ENCODE measurements at places on chromosomes 11 and 22.

DNA sequence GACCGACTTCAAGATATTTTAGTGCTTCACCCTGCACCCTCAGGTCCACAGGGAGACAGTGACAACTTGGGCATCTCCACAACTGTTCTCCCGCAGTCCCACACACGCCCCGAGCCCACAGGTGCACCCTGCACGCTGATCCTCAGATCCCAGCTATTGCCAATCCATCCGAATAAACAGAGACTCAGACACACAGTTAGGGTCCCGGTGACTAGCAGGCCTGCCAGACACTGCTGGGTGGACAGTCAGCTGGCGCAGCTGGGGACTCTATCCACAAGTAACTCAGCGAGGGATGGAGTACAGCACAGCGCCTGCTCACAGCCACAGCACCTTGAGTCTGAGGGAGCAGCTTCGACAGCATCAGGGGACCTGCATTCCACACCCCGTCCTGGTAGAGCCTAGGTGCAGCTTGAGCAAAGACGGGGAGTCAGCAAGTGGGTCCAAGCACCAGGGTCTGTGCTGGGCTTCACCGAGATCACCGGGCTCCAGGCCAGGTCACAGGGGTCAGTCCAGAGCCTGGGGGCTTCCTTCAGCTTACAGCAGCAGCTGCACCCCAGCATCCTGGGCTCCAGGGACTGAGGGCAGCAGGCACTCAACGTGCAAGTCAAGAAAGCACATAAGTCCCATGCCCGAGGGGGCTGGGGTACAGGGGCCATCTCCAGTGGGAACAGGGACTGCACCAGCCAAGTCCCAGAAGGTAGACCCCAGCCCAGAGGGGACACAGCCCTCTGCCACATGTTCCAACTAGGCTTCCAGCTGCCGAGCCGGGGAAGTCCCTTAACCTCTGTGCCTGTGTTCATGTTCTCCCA is 7.6 kb downstream of the RPL3 start:
- no peak for DNase-seq

DNA sequence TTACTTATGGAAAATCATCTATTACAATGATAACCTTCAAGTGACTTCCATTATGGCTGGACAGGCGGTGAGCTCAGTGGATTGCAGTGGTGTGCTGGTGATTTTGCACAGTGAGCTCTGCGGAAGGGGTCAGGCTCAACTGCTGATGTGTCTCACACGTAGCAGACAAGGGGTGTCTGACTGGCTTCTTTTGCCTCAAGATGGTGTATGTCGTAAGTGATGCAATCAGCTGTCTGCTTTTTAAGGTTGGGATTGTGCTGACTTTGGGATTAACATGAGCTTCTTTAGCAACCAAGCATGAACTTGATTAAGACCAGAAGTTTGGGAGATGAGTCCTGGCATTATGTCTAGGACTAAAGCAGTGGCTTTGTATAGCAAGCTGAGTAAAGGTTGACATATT is 49.5 kb downstream of the POLD3 start:
- no peak for DNase-seq

GRCh38 chr11:61083601-61084147 is 18.6 kb upstream of the CD5 start:
- DNase-seq, result no peak

DNA sequence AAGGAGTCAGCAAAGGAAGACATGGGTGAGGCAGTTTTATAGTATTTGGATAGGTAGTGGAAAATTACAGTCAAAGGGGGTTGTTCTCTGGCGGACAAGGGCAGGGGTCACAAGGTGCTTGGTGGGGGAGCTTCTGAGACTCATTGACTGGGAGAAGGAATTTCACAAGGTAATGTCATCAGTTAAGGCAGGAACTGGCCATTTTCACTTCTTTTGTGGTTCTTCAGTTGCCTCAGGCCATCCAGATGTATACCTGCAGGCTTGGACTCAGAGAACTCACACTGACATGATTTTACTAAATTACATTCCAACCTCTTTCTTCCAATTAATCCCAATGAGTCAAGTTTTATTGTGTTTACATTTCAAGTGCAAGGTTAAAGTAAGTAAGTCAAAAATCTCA is 240.5 kb upstream of the API5 start:
- no peak for DNase-seq

GRCh38 chr11:14803846-14804245 is 88.2 kb downstream of the CYP2R1 start:
- no peak for DNase-seq

DNA sequence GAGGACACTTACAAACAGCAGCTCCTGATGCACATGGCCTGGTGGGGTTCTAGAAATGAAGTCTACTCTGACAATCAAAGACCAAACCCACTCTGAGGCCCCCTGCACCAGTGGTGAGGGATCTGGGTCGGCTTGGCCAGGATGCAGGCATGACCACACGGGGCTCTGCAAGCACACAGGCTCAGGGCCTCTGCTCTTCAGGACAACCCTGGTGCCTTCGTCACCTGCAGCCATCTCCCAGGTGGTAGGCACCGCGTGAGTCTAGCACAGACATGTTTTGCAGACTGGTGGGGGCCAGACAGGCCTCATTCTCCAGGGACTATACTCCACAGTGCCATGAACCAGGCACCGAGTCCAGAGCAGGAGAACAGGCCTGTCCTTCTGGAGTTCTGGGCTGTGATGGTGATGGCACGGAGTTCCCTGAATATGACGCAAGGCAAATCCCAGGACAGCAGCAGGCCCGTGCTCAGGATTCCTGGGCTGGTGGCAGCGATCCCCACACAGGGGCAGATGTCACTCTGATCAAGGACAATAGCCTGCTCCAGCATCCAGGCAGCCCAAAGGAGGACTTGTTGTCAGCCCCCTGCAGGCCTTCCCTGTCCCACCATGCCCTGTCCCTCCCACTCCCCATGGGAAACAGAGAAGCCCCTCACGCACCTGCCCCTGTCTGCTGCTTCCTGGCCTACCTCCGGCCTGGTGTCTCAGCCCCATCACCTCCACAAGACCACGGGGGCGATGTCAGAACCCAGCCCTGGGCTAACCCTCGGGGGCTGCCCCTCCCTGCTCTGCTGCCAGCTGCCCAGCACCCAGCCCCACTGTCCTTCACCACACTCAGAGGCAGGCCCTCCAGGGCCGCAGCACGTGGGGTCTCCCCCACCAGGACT is 36.1 kb downstream of the GNB1L start:
- no peak for DNase-seq

DNA sequence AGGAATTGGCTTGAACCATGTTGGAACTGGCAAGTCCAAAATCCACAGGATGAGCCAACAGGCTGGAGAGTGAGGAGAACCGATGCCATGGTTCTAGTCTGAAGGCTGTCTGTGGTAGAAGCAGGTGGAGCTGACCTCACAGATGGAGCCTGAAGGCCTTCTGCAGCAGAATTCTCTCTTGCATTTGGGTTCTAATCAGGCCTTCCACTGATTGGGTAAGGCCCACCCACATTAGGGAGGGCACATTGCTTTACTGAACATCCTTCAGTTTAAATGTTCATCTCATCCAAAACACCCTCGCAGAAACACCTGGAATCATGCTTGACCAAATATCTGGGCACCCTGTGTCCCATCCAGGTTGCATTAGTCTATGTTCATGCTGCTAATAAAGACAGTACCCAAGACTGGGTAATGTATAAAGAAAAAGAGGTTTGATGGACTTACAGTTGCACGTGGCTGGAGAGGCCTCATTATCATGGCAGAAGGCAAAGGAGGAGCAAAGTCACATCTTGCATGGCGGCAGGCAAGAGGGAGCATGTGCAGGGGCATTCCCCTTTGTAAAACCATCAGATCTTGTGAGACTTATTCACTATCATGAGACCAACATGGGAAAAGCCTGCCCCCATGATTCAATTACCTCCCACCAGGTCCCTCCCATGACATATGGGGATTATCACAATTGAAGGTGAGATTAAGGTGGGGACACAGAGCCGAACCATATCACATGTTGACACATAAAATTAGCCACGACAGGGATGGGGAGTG is 15.9 kb downstream of the SMIM38 start:
- DNase-seq, result no peak

DNA sequence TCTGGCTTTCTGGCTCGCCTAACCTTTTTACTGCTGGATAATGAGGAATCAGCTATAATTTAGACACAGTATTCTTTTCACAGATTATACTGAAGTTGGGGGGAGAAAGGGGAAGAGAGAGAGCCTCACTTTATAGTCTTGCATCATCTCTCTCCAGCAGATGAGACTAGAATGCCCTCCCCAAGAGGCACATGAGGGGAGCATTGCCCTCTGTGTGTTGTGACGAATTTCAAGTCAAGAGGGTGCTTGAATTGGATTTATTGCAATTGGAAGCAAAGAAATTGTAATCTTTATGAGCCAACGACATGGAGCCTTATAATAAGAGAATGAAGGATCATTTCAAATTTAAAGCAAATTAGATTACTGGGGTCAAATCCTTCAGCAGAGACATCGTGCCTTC is 17.6 kb upstream of the CADM1 start:
- DNase-seq, result no peak

DNA sequence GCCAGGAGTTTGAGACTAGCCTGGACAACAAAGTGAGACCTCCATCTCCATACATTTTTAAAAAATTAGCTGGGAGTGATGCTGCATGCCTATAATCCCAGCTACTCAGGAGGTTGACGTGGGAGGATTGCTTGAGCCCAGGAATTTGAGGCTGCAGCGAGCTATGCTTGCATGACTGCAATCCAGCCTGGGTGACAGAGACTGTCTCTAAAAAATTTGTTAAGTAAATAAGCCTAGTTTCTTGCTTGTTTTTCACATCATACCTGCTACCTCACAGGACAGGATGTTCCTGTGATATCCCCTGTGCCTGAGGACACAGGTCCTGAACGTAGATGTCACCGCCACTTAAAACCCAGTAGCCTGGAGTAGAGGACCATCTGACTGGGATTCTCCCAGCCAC is 348.6 kb downstream of the MN1 start:
- DNase-seq, result no peak

- DNase-seq, result no peak
These were observed 145.5 kb upstream of the RASSF10 start for GRCh38 chr11:12863605-12864121.

GRCh38 chr11:121711939-121712338 is 259.2 kb upstream of the SORL1-AS1 start:
- DNase-seq, result no peak

DNA sequence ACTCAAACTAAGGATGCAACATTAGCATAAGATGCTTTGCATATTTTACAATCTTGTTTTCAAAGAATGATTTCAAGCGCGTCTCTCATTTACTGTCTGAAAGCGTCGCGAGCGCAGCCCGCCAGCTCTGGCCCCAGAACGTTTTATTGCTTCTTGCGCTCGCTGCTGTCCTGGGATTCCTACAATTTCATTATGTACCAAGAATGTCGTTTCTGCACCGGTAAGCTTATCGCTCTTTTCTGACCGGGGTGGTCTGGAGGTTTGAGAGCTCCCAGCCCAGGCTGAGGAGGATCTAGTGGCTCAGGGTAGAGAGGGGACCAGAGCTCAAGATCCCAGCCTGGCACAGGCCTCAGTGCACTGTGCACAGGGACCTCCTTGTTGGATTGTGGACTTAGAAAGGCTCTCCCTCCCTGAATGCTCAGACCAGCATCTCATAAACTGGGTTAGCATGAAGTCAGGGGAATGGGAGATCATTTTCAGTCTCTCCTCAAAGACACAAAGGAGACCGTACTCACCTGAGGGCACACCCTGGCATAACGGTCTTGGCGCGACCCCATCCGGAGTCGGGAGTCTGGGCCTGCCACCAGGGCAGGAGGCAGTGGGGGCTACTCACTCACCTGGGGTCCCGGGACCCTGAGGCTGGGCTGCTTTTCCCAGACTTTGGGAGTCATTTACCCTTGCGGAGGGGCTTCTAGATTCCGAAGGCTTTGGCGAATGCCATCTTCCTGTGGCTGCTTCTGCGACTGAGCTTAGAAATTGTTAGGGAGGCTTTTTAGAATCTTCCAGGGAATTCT is 817.4 kb downstream of the BRD1 start:
- no peak for DNase-seq

DNA sequence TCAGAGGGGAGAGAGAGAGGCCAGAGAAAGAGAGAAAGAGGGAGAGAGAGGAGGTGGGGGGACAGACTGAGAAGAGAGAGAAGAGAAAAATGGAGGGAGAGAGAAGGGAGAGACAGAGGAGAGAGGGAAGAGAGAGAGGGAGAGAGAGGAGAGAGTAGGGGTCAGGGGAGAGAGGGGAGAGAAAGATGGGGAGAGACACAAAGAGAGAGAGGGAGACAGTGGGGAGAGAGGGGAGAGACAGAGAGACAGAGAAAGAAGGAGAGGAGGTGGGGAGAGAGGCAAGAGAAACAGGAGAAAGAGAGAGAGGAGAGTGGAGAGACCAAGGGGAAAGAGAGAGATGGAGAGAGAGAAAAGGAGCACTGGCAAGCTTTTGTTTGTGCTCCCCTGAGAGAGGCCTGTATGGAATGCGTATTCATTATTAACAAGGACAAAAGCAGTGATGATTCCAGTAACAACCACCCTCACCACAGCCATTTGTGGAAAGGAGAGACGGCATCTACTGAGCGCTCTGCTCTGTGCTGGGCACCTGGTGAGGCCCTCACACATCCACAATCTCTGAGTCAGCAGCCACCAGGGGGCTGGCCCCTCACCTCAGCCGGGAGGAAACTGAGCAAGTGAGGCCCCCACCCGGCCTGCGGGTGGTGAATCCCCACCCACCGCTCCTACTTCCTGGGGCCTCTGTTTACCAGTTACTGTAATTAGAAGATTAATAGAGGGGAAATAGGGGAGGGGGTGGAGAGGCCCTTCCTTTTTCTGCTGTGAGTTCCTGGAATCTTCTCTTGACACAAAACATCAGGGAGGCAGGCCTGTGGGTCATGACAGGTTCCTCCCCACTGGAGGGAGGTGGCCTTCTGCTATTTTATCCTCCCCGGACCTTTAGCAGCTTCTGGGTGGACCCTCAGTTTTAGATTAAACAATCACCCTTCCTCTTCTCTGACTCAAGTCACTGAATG is 14.6 kb upstream of the MIAT start:
- DNase-seq, result peak; percentile 56

GRCh38 chr11:131305005-131305404 is 65.4 kb upstream of the NTM start:
- DNase-seq, result no peak

- DNase-seq, result no peak
These were observed 266.7 kb upstream of the CTSC start for GRCh38 chr11:88604260-88604659.

GRCh38 chr22:44089717-44090570 is 65.8 kb downstream of the PARVB start:
- DNase-seq, result no peak

DNA sequence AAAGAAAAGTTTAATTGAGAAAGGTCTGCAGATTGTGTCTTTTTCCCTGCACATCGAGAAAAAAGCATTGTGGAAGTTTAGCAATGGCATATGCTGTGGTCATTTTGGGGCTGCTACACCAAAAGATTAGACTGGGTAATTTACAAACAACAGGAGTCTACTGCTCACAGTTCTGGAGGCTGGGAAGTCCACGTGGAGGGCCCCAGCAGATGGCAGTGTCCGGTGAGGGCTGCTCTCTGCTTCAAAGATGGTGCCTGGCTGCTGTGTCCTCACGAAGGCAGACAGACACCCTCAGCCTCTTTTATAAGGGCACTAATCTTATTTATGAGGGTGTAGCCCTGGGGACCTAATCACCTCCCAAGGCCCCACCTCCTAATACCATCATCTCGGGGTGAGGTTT is 21.1 kb downstream of the PHF21B start:
- DNase-seq, result no peak

GRCh38 chr11:72621008-72621610 is 53.1 kb downstream of the PDE2A start:
- DNase-seq, result no peak

GRCh38 chr11:59283825-59284772 is 71.4 kb upstream of the MPEG1 start:
- no peak for DNase-seq

- DNase-seq, result no peak
These were observed 17.9 kb downstream of the SLC43A1 start for GRCh38 chr11:57497303-57498247.

- DNase-seq, result no peak
These were observed 76.7 kb upstream of the BLID start for GRCh38 chr11:122192634-122193255.

Data from stimulated activated CD4-positive, alpha-beta T cell treated with anti-CD3 and anti-CD28 coated beads, Interleukin-1b, Interleukin-23, amount 100 ng/mL, for 1 hour (primary cell).